ENCODE measurements at places on chromosomes 2 and 18.

DNA sequence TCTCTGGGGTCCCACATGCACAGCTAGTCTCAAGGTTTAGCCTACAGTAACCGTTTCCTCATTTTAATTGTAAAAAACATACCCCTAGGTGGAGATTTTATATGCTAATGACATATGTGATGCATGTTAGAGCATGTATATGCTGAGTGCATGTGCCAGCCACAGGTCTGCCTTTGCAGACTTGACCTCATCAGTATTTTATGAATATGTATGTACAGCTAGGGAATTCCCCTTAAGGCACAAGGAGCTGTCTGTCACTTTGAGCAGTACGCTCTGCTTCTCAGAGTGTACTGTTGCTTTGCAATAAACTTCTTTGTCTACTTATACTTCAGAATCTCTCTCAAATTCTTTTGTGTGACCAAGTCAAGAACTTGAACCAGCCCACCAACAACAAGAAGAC is 131.2 kb upstream of the ERBB4 start:
- no peak for DNase-seq

DNA sequence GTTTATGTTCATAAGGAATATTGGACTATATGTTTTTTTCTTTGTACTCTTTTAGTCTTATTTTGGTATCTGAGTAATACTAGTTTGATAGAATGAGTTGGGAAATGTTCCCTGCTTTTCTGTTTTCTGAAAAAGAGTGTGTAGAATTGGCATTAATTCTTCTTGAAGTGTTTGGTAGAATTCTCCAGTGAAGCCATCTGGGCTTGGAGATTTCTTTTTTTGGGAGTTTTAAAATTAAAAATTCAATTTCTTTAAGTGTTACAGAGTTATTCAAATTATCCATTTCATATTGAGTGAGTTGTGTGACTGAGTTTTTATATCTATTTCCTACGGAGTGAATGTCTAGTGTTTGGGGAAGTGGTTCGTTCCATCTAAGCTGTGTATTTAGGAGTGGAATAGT is 80.6 kb upstream of the HS6ST1 start:
- no peak for DNase-seq

- DNase-seq = no peak
These were observed 4.5 kb upstream of the SP5 start for GRCh38 chr2:170710609-170710979.

- DNase-seq = no peak
These were observed 13.1 kb downstream of the KCNE4 start for GRCh38 chr2:223065107-223065506.

DNA sequence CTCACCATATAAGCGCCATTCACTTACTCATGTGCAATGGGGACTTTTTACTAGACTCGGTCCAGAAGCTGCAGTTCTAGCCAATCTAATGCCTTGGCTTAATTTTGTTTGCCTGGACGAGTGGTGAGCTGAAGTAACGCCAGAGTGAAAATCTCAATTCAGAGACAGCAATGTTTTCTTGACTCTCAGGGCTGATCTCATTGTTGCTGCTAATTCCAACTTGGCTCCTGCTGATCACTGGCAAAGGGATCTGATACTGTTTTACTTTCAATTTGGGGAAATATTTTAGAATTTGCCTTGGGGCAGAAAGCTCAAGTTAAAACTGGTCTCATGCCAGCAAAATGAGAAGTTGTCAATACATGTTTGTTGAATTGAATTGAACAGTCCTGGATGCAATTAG is 906.6 kb upstream of the CDH2 start:
- DNase-seq = no peak

DNA sequence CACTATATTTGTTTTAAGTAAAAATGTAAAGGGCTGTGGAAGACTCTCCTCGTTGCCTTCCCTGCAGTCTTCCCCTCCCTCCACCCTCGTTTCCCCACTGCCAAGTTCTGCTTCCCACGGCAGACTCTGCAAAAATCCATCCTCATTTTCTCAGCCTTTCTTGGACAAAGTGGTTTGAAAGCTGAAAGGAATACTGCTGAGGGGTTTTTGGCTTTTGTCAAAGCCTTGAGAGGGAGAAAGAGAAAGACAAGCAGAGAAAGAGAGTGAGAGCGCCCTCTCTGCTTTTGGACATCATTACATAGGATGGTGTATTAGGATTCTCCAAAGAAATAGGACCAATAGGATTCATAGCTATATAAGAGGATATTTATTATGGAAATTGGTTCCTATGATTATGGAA is 455.9 kb upstream of the SOX11 start:
- no peak for DNase-seq

DNA sequence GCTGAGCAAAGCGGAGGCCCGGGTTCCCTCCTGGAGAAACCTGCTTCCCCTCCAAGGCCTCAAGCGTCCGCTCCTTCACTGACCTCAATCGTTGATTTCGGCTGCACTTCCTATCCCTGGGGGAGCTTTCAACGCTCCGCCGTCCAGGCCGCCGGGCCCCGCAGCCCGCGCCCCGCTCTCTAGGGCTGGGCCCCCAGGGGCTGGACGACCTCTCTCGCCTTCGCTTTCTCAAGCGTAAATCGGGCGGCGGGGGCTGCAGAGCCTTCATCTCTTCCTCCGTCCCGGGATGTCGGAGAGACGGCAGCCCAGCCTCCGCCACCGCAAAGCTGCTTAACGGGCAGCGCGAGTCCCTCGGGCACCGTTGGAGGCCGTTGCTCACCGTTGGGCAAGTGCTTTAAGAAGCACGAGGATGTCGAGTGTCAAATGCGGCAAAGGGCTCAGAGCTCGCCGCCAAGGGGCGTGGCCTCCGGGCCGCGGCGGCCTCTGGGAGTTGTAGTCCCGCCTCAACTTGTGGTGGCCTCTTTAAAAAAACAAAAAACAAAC is 8.5 kb downstream of the HES6 start:
- no peak for DNase-seq

DNA sequence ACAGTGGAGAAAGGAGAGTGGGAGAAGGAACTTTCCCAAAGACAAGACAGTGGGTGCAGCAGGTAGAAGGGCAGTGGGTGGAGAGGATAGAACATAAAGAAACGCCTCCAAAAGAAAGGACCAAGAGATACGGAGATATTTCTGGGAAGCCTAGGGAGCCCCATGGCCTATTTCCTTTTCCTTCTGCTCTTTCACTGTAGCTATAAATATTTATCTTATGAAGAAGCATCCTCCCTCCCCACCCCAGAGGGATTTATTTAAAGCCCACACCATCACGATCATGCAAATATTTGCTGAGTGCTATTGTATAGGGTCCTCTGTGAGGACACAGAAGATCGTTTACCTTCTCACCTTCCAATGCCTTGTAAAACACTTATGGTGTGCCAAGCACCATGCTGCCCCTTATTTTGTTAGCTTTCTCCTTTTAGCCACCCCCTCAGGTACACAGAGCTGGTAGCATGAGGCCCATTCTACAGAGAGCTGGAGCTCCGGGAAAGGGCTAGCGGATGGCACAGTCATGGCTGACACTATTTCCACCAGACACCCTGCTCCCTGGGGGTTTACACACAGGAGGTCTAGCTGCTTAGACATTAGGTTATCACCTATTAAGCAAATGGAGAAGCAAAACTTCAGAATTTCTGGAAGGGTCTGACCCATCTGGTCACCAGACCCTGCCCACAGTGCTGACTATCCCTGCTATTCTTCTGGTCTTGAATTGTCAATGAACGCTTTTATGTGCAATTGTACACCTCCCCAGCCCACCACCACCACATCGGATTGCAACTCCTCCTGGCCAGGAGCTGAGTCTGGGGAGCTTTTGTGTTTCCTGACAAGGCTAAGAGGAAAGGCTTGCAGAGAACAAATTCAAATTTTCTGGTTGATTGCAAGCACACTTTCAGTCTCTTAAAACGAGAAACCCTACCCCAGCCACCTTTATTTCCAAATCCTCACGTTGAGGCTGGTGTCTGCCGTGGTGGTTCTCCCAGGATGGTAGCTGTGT is 91.8 kb upstream of the KLF7 start:
- DNase-seq = no peak

DNA sequence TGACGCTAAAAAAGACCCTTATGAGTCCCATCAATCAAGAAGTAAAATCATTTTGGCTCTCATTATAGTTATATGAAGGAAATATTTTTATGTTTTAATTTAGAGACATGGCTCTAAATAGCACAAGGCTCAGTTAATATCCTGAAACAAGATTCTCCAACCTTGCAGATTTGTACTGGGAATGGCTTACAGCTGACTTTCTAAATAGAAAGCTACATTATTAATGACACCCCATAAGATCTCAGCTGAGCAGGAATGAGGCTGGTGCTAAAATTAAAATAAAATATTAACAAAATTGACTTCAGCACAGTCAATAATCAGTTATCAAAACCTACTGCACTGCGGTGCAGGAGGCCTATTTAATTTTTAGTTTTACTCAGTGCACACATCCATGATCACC is 136.9 kb downstream of the SLC39A10 start:
- no peak for DNase-seq

DNA sequence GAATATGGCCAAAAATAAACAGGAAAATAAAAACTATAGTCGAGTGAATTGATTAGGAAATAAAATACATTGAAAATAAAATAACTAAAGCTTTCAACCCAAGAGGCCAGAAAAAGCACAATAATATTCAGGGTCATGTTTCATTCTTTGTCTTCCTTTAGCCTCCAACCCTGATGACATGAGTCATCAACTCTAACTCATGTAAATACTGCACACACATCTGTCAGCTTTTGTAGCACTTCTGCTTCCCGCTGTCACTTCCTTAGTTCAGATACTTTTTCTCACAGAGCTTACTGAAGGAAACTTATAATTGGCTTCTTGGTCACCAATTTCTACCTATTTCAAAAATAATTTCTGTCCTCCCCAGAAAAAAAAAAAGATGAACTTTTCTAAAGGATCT is 112.8 kb downstream of the UPP2 start:
- DNase-seq = no peak

DNA sequence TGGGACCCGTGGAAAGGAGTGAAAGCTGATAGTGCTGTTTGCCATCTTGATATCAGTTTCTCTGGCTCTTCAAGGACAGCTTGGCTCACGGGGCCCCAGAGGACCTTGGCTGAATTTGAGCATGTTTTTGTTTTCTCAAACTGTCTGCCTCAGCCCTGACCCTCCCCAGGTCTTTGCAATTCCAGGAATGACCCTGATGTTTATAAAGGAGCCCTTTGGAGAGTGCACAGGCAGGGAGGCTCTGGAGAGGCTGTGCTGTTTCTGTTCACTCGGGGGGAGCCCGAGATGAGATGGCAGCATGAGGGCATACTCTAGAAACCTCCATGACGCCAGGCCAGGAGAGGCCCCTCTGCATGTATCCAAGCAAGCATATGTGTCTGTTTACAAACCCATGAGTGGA is 16.4 kb downstream of the IGFBP2 start:
- no peak for DNase-seq

DNA sequence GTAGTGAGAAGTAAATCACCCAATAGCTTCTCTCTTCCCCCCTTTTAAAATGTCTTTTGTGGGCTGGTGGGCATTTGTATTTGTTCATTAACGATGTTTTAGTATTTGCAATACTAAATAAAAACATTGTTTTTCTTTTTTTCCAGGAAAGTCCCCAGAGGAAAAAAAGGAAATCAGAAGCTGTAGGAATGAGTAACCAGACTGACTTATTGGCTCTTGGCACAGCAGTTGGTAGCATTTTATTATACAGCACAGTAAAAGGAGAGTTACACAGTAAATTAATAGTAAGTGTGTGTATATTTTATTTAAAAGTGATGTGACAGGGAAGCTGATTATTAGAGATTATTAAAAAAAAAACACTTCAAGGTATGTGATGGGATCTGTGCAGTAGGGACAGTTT is 7.4 kb downstream of the WDR43 start:
- no peak for DNase-seq

All from NCI-H1436 treated with DMSO at 0.1 percent for 48 hours (cell line).